ENCODE measurements at places on chromosomes 1 and 21.

- no peak for DNase-seq
Measured at GRCh38 chr1:93907718-93908117, 1.5 kb downstream of the GCLM start.

GRCh38 chr1:192527950-192528349 lies 47.6 kb upstream of the RGS1 start:
- DNase-seq, result no peak

GRCh38 chr1:167221738-167222610 lies 1.3 kb downstream of the POU2F1 start:
- DNase-seq, result peak; percentile 44

DNA sequence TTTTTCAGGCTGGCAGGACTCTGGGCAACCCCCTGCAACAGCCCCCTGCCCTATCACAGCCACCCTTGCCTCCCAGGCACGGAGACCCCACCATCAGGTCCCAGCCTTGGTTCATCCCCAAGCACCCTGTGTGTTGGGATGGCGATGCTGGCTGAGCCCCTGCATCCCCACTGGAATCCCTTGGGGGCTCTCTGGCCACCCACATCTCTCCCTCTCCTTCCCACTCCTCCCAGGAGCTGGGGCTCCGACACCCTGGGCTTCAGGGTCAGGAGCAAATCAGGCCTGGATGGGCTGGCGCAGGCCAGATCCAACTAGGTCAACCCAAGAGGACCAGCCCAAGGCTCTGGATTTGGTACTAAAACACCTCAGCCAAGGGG lies 25.9 kb downstream of the COL6A1 start:
- no peak for DNase-seq

- DNase-seq, result no peak
Measured at GRCh38 chr1:161805399-161806197, 39.5 kb downstream of the ATF6 start.

Measured in activated CD4-positive, CD25-positive, alpha-beta regulatory T cell treated with anti-CD3 and anti-CD28 coated beads, Interleukin-2, amount 50 U/mL, for 16 hours (primary cell).